IMR-90 (cell line): ENCODE measurements at places on chromosomes 16 and 17. TPM values are rescaled to one million over a fixed set of nuclear protein-coding genes. Genes with fewer than 3 reads are reported as not detected.
A peak's percentile ranks its signal among the peaks of the same experiment; 100 is the strongest.

GRCh38 chr16:85846461-85846860 is 47.0 kb downstream of the COX4I1 start:
- no peak for DNase-seq

The TMEM235 gene
- not detected in 2 replicates for total RNA-seq

The USP7 gene
- 28.3 and 45.8 TPM in 2 replicates for total RNA-seq

- peak; percentile 4 for DNase-seq
Measured at GRCh38 chr17:9021992-9022572, 772 bp downstream of the NTN1 start.

DNA sequence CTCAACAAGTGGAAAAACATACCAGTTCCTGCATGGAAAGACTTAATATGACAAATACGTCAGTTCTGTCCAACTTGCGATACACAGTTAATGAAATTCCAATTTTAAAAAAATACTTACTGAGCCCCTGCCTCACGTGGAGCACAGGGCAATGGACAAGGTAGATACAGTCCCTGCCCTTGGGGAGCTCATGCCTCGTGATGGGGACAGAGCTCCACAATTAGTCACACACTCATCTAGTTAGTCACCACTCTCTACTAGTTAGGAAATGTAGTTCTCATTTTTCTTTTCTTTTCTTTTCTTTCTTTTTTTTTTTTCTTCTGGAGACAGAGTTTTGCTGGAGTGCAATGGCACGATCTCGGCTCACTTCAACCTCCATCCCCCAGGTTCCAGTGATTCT is 74.7 kb upstream of the CDH5 start:
- DNase-seq: no peak

DNA sequence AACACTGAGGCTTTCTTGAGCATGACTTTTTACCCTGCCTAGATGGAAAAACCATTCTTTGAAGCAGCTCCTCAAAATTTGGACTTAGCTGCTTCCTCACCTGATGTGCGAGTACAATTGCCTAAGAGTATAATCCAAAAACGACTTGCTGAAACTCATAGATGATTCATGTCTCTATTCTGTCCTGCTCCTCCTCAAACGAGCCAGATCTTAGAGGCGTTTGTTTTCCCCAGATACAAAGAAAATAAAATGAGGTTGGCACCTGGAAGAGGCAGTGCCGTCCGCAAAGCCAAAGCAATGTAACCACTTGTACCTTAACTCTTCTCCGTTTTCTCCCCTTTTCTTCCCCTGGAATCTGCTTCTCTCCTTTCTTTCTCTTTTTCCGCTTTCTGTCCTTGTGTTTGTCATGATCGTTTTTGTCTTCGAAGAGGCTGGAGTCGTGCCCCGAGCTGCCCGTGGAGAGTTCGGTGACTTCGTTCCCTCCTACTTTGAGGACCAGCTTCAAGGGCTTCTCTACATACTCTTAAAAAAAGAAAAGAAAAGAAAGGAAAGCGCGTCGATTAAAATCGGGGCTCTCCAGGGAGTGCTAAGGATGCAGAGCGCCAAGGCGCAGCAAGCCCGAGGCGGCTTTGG is 895 bp downstream of the BRD7 start:
- DNase-seq: no peak

DNA sequence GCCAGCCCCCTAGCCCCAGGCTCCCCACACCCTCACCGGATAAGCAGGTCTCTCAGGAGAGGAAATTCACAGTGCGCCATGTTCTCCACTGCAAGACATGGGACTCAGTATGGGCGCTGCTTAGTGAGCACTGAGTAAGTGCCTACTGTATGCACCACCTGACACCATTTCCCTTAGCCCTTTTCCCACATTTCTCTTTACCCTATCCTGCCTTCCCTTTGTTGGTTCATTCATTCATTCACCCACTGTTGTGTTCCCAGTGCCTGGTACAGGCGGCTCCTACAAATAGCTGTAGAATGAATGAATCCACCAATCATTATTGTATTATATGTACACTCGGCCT is 10.1 kb downstream of the SEPTIN12 start:
- DNase-seq: no peak
